Globus pallidus (tissue), 1 donor: ENCODE measurements at places on chromosomes 4 and X.
A peak's percentile ranks its signal among the peaks of the same experiment; 100 is the strongest.

DNA sequence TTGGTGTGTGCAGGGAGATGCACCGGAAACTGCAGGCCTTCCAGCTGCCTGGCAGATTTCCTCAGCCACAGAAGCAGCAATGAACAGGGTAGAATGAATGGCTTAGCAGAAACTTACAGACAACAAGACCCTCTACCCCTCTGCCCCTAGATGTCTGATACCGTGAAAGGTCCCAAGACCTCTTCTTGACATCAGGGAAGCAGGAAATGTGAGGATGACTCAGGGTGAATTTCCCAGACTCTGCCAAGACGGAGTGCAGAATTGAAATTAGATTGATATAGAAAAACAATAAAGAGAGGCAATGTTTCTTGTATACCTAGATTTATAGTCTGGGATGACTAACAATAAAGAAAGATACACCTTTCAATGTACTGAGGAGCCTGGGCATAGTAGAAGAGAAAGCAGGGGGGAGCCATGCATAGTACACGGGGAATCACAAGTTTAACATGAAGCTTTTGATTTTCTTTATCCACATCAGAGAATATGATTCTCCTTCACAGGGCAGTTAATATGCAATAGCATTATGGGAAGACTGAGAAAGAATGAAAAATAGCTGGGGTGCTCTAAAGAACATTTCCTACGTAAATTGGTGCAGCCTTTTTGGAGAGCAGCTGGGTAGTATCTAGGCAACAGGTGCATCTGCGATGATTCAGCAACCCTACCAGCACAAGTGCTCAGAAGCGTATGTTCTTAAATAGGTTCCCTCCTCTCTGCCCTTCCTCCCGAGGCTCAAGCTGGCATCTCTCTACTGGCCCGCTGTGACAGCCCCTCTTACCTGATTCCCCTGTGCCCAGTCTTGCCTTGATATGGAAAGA lies 18.3 kb upstream of the CXCR3 start:
- no peak for DNase-seq

- DNase-seq, result no peak
These were observed 37.9 kb downstream of the SGMS2 start for GRCh38 chr4:107862658-107863057.

DNA sequence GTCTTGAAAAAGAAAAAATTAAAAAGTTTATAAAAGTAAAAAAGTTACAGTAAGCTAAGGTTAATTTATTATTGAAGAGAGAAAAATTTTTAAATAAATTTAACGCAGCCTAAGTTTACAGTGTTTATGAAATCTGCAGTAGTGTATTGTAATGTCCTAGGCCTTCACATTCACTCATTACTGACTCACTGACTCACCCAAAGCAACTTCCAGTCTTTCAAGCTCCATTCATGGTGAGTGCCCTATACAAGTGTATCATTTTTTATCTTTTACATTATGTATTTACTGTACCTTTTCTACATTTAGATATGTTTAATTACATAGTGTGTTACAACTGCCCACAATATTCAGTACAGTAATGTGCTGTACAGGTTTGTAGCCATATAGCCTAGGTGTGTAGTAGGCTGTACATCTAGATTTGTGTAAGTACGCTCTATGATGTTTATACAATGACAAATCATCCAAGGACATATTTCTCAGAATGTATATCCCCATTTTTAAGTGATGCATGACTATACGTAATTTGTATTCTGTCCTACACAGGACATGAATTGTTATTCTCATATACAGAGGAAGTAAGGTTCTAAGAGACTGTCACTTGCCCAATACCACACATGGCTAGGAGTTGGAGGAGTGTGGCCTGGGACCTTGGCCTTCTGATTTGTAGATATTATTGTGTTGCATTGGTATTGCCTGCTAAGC lies 19.5 kb upstream of the PDCL2 start:
- DNase-seq, result no peak

DNA sequence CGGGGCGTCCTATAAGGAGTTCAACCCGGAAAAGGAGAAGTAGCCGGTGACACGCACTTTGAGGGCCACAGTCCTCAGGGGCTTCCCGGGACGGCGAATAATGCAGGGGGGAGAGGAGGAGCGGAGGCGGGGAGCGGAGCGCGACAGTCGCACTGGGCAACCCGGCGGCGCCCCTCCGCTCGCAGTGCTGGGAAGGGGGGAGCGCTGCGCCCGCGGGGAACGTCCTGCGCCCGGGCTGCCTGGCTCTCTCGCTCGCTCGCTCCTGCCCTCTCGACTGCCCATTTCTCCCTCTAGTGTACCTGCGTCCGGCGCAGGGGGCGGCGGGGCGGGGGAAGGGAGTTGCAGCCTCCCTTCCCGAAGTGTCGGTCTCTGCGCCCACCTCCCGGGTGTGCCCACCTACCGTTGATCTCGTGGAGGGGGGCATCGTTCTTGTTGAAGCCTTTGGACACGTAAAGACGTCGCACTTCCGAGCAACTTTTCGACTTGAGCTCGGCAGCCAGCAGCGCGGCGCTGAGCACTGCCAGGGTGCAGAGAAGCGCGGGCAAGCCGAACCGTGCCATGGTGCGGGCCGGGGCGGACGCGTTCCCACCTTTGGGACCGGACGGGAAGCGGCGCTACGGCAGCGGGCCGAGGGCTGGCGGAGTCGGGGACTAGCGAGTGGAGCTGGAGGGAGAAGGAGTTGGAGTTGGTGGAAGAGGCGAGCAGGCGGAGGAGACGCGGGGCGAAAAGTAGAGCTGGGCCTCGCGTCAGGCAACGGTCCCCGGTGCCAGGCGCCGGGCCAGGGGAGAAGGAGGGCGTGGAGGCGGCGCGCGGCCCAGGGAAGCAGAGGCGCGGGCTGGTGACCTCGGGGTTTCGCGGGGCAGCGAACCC lies 648 bp downstream of the GPC4 start:
- DNase-seq, result no peak

GRCh38 chrX:70488856-70489255 lies 44.2 kb downstream of the DLG3 start:
- no peak for DNase-seq

DNA sequence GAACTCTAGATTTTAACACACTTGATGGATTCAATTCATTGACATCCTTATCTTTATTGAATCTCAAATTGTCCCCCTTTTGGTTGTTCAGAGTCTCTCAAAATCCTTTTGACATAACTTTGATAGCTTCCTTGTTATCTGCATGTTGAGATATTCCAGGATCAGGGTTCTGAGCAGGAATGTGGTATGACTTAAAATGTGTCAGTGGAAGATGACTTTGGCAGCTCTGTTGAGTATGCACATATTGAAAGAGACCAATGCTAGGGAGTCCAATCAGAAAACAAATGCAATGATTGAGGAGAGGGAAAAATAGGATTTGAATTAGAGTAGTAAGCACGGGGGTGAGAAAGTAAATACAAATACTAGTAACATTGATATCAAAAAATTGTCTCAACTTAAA lies 93.8 kb downstream of the MANBA start:
- DNase-seq, result no peak

- no peak for DNase-seq
These were observed 410.2 kb upstream of the CT83 start for GRCh38 chrX:116872931-116873330.

DNA sequence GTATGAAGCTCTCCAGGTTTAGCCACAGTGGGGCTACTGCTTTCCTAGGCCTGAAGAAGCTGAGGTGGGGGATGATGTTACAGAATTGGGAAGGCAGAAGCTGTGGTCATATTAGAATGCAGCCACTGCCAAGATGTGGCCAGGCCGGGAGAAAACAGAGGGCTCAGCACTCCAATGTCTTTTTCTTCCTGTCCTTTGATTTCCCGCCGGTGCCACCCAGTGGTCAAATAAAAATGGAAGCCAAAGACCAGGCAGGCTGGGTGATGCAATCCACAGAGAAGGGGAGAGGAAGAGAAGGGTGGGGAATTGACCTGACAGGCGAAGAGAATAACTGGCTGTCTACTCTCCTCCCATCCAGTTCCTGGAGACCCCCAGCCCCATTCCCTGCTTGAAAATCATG lies 94.9 kb upstream of the SHISA3 start:
- peak; percentile 61 for DNase-seq
